Tibial nerve (tissue), 4 donors: ENCODE measurements at places on chromosomes 4 and X. TPM values are rescaled to one million over a fixed set of nuclear protein-coding genes. Genes with fewer than 3 reads are reported as not detected.

The CT83 gene
- total RNA-seq = not detected

The SMR3A gene
- total RNA-seq = not detected

The CYSLTR1 gene
- total RNA-seq = 0.90 TPM

The FRAS1 gene
- 4.6 TPM for total RNA-seq

The TBC1D8B gene
- 10.5 TPM for total RNA-seq

The HADH gene
- 107 TPM for total RNA-seq

The CXorf51B gene
- not detected for total RNA-seq

The TREX2 gene
- total RNA-seq = 1.5 TPM

The SLC9B1 gene
- total RNA-seq = 2.8 TPM

The CTAG1B gene
- not detected for total RNA-seq

The TMPRSS11A gene
- not detected for total RNA-seq

The FHIP1A gene
- total RNA-seq = 9.8 TPM

The TMEM187 gene
- 4.2 TPM for total RNA-seq

The SATL1 gene
- not detected for total RNA-seq

The GC gene
- not detected for total RNA-seq

The CENPVL2 gene
- total RNA-seq = not detected

The JCHAIN gene
- total RNA-seq = 5.1 TPM

The PWWP3B gene
- 18.0 TPM for total RNA-seq

The DUX4 gene
- total RNA-seq = not detected

The ELF4 gene
- total RNA-seq = 11.6 TPM

The PAGE2 gene
- total RNA-seq = not detected

The FAM47E gene
- 1.7 TPM for total RNA-seq

The DKK2 gene
- 17.2 TPM for total RNA-seq

The G6PD gene
- total RNA-seq = 33.9 TPM

The RBM46 gene
- total RNA-seq = not detected

The GPRIN3 gene
- total RNA-seq = 2.3 TPM
